ENCODE measurements at places on chromosomes 4 and X.

DNA sequence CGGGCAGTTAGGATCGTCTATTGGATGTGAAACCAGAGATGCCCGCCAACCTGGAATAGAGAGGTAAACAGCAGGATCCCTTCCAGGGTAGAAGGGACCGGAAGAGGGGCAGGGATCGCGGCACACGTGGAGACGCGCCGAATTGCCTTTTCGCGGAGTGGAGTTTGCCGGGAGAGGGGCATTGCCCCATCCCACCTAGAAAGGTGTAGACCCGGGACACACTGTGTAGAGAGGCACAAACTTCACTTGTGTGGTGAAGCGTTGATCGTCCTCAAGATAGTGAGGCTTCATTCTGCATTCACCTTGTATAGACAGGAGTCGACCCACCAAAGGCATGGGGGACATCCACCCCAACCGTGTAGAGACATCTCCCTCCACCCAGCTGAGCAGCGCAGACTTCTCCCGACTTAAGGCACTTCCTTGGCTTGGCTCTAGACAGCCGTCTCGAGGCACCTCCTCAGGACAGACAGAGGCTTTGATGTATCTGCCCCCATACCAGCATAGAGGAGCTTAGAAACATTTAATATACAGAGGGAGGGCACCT is 410 bp downstream of the GNL3L start:
- no peak for DNase-seq

DNA sequence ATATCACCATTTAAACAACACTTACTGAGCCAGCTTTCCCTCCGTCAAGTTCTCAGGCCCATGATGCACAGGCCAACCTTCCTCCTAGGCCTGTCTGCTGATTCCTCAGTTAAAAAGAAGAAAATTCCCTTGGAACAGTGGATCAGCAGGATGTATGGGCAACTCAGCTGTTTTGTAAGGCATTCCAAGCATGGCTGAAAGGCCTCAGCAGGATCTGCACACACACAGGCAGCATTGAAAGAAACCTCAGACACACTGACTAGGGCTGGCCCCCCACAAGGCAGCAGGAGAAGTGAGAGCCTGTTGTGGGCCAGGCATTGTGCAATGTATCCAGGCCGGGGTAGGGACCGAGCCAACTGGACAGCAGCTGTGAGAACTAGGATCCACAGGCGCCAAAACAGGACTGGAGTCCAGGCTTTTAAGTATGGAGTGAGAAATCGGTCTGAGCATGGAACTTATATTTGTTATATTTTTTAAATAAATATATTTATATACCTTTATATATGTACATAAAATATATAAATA is 171.4 kb downstream of the NWD2 start:
- DNase-seq: no peak

GRCh38 chr4:11416071-11416766 is 12.5 kb downstream of the HS3ST1 start:
- DNase-seq: no peak

DNA sequence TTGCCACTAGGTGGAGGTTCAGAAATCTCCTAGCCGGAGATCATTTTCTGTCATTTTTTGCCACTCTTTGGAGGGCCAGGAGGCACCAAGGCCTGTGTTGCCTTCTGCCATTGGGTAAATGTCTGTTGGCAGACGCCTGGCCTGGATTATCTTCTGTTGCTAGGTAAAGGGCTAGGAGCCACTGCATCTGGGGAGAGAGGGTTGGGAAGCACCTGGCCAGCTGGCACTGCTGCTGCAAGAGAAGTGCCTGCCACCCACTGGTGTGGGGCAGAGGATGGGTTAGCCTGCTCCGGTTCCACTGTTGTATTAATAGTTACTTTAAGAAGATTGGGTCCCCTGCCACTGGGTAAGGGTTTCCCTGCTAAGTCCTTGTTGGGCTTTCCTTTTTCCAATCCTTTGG is 58.1 kb downstream of the AWAT2 start:
- DNase-seq: no peak

DNA sequence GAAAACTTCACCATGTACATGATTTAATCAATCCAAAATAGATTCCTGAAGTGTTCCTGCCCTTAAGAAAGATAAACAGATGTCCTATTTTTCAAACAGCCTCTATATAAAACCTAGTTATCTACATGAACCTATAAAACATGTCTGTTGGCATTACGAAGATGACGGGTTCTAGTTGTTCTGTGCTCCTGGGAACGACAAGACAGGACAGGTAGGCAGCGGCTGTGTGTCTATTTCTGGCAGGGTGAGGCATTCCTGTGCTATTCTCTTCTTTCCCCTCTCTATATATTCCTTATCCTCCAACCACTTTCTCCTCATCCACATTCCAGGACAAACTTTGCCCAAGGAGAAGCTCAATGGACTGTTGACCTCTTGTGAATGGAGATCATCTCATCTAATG is 6.1 kb downstream of the FAT1 start:
- no peak for DNase-seq

- no peak for DNase-seq
Measured at GRCh38 chr4:25884031-25884782, 21.4 kb upstream of the SEL1L3 start.

GRCh38 chr4:186709517-186709916 is 14.1 kb downstream of the FAT1 start:
- no peak for DNase-seq

- DNase-seq: no peak
Measured at GRCh38 chrX:17687648-17688047, 49.6 kb upstream of the SCML1 start.

GRCh38 chrX:11757719-11758399 is at the start of gene MSL3:
TSS of gene MSL3 (plus strand) at chrX:11758237. CDS start at chrX:11758264, 27 bp downstream.
- DNase-seq: no peak

DNA sequence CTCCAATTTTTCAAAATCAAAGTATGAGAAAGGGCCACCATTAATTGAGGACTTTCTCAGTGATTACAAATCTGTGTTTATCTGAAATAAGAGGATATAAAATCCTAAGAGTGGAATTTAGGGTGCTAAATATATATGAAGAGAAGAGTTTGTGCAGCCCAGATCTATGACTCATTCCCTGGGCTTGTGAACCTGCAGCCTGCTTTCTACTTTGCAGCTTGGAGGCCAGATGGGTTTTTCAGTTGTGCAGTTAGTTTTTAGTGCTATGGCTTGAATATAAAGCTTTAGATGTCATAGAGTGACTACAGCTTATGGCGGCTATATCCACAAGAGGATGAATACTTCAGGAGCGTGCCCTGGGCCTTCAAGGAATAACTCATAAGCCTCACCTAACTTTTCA is 1391.1 kb downstream of the FSTL5 start:
- DNase-seq: no peak
